ENCODE measurements at places on chromosomes 11 and 22. TPM values are rescaled to one million over a fixed set of nuclear protein-coding genes. Genes with fewer than 3 reads are reported as not detected.

The SORL1 gene
- 1.4 TPM for total RNA-seq

The P2RX6 gene
- 0.84 TPM for total RNA-seq

The CSNK2A3 gene
- 1.9 TPM for total RNA-seq

The C22orf31 gene
- total RNA-seq = not detected

The HIPK3 gene
- 20.3 TPM for total RNA-seq

The GNG3 gene
- not detected for total RNA-seq

The MS4A3 gene
- total RNA-seq = not detected

The SAA4 gene
- not detected for total RNA-seq

The MCHR1 gene
- not detected for total RNA-seq

The ELMOD1 gene
- 0.36 TPM for total RNA-seq

The APOBEC3H gene
- total RNA-seq = not detected

The BARX2 gene
- total RNA-seq = not detected

The LARGE2 gene
- 1.6 TPM for total RNA-seq

The MB gene
- 7.5 TPM for total RNA-seq

The RASGRP2 gene
- total RNA-seq = 1.5 TPM

The TRIM51 gene
- not detected for total RNA-seq

The DCDC1 gene
- 0.55 TPM for total RNA-seq

The RAPSN gene
- 0.43 TPM for total RNA-seq

The BAD gene
- 96.6 TPM for total RNA-seq

The MGAT3 gene
- 0.43 TPM for total RNA-seq

Measured in A549 treated with Mapracorat at 1 μM for 4 hours (cell line).